Right atrium auricular region (tissue), 2 donors: ENCODE measurements at places on chromosomes 4 and X. TPM values are rescaled to one million over a fixed set of nuclear protein-coding genes. Genes with fewer than 3 reads are reported as not detected.

GRCh38 chrX:15854080-15854655 is 445 bp downstream of the AP1S2 start:
- H3K4me1 ChIP-seq, result no peaks in the 10 kb centered on the region
- peak overlapping the region; percentile 75 for H3K4me3 ChIP-seq
- peak overlapping the region; percentile 87 for H3K27ac ChIP-seq
- H3K36me3 ChIP-seq, result no peaks in the 10 kb centered on the region

DNA sequence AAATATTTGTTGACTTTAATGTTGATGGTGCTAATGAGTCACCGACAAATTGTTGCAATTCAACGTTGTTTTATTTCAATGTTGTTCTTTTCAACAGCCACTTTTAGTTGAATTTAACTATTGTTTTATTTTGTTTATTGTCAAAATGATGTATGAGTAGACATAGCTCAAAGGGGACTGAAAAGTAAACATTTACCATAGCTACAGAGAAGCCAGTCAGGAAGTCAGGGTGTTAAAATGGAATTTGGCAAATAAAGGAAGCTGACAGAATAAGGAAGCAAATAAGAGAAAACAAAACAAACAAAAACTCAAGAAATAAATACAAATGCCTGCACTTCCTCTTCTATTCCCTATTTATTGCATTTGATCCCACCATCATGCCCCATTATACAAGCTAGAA is 648.4 kb upstream of the HTR2C start:
- DNase-seq, result no peak
- H3K27ac ChIP-seq, result no peak overlapping the region
- H3K4me1 ChIP-seq, result no peaks in the 10 kb centered on the region
- no peaks in the 10 kb centered on the region for H3K36me3 ChIP-seq
- peaks cover 3% of the 10 kb centered on the region for H3K27me3 ChIP-seq
- H3K4me3 ChIP-seq, result no peak overlapping the region

DNA sequence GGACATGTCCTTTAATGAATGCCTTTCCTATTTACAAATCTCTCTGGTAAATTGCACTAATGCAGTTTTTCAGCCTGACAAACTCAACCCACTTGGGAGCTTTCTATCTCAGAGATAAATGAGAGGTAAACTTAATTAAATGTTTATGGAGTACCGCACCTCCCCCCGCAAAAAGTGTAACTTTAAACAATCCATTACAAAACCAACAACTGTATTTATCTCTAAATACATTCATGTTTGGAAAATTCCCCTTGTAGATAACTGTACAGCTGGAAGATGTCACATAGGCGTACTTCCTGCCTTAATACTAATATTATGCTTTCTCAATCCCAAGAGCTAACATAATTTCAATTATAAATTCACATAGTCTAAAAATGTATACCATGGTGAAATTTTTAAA is 215.5 kb downstream of the LDB2 start:
- H3K36me3 ChIP-seq, result no peaks in the 10 kb centered on the region
- H3K4me1 ChIP-seq, result no peaks in the 10 kb centered on the region
- H3K4me3 ChIP-seq, result no peak overlapping the region
- H3K27ac ChIP-seq, result no peak overlapping the region
- H3K27me3 ChIP-seq, result no peaks in the 10 kb centered on the region

DNA sequence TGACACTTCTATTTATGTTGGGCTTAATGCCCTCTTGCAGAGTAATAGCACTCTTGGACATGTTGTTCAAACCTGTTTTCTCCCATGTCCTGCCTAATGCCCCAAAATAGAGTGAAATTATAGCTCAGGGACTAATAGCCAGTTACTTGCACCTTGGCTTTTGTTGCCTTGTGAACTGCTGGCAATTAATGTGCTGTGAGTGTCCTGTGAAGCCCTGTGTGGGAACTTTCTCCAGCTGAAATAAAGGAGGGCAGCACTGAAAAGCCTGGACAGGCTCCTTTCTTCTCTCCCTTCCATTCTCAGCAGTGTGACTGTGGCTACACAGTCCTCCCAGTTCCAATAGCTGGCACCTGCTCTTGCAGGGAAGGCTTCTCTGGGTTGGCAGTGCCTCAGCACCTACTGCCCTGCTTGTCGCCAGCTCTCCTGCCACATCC is 72.4 kb downstream of the DCLK2 start:
- peaks cover 25% of the 10 kb centered on the region for H3K4me1 ChIP-seq
- H3K36me3 ChIP-seq, result no peaks in the 10 kb centered on the region
- no peak overlapping the region for H3K4me3 ChIP-seq
- no peak for DNase-seq

- no peak overlapping the region for H3K27ac ChIP-seq
- H3K27me3 ChIP-seq, result peaks cover 42% of the 10 kb centered on the region
- no peak for DNase-seq
- H3K4me3 ChIP-seq, result peak overlapping the region; percentile 39
- H3K36me3 ChIP-seq, result no peaks in the 10 kb centered on the region
Measured at GRCh38 chr4:112523764-112524505, 8.0 kb upstream of the NEUROG2 start.

DNA sequence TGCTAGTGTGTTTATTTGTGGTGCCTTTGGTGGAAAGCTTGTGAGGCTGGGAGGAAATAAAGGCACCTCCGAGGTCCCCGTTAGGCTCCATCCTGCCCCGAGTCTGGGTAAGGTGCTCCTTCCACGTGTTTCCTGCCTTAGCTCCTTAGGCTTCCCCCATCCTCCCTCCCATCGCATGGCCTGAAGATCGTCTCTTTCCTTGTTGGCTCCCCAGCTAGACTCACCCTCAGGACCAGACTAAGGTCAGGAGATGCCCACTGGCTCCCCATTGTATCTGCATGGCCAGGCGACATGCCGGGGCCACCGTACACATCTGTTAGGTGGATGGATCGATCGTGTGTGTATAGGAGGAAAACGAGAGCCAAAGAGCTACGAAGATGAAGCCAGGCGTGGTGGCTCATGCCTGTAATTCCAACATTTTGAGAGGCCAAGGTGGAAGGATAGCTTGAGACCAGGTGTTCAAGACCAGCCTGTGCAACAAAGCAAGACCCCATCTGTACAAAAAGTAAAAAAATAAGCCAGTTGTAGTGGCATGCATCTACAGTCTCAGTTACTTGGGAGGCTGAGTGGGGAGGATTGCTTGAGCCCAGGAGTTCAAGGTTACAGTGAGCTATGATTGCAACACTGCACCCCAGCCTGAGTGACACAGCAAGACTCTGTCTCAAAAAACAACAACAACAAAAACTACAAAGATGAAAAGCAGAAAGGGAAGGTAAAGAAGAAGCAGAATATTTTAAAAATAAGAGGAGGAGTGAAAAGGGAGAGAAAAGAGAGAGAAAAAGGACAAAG is 53.7 kb downstream of the SEPSECS start:
- no peak overlapping the region for H3K27ac ChIP-seq
- no peaks in the 10 kb centered on the region for H3K4me1 ChIP-seq
- H3K36me3 ChIP-seq, result no peaks in the 10 kb centered on the region
- no peaks in the 10 kb centered on the region for H3K27me3 ChIP-seq
- no peak overlapping the region for H3K4me3 ChIP-seq

Gene CLGN
- 40.8 TPM for total RNA-seq

Gene LONRF3
- 3.6 TPM for total RNA-seq

Gene WNK3
- 1.7 TPM for total RNA-seq

Gene SPANXN3
- total RNA-seq, result not detected

Gene UBQLN2
- 29.3 TPM for total RNA-seq
